CD4-positive, alpha-beta T cell treated with Interleukin-21 for 1 hour (primary cell): ENCODE measurements at places on chromosomes 11 and 22.

DNA sequence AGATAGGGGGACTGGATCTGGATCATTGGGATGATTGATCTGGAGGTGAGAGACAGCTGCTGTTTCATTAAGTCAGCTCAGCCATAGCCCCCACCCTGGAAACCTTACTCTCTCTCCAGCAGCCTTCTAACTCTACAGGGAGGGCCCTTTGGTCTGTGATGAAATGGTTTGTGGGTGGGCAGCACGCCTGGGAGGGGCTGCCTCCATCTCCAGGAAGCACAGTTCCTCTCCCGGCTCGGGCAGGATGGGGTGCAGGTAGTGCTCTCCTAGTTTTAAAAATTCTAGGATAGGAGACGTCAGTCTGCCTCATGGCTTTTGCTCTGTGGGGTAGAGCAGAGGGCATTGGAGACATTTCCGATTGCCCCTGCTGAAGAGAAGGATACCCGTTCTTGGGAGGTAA lies 89.7 kb downstream of the CEP164 start:
- DNase-seq: no peak

DNA sequence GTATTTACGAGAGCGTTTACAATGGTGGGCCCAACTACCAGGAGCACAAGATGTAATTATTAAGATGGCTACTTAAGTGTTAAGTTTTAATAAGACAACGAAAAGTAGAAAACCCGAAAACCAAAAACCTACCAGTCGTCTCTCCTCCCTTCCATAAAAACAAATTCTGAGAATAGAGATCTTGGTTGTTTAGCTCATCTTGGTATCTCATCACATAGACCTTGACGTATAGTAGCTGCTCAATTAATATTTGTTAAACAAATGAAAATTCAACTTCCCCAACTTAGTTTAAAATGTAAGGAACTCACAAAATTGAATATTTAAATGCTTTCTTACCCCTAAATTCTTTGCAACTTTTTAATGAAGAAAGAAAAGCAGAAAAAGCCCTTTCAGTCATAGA lies 669 bp downstream of the KDM4D start:
- no peak for DNase-seq

- no peak for DNase-seq
These were observed 59.2 kb upstream of the FSHB start for GRCh38 chr11:30171661-30172060.

DNA sequence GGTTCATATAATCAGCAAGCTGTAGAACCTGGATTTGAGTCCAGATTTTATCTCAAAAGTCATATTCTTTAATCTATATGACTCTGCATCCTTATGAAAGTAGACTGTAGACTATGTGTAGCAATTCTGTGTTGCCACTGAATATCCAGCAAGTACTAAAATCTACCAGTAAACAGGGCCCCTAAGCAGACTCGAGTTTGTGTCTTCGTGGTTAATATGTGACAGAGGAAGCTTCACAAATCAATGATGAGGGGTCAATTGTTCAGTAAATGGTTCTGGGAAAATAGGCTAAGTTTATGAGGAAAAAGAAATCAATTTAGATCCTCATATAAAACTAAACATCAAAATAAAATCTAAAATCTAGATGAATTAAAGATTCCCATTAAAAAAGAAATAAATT lies 648.5 kb upstream of the KIRREL3 start:
- no peak for DNase-seq

DNA sequence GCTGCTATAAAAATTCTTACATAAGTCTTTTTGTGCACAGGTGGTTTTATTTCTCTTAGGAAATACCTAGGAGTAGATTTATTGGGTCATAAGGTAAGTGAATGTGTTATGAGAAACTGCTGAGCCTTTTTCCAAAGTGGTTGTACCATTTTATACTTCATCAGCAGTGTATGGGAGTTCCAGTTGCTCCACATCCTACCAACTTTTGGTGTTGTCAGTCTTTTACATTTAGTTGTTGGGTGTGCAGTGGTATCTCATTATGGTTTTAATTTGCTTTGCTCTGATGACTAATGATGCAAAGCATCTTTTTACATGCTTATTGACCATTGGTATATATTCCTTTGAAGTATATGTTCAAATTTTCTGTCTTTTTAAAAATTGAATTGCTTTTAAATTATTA lies 3.1 kb downstream of the CAT start:
- no peak for DNase-seq

GRCh38 chr11:57095417-57095816 lies 86.3 kb upstream of the LRRC55 start:
- DNase-seq: no peak
